Erythroblast (primary cell): ENCODE measurements at places on chromosomes 7 and 10.
A peak's percentile ranks its signal among the peaks of the same experiment; 100 is the strongest.

DNA sequence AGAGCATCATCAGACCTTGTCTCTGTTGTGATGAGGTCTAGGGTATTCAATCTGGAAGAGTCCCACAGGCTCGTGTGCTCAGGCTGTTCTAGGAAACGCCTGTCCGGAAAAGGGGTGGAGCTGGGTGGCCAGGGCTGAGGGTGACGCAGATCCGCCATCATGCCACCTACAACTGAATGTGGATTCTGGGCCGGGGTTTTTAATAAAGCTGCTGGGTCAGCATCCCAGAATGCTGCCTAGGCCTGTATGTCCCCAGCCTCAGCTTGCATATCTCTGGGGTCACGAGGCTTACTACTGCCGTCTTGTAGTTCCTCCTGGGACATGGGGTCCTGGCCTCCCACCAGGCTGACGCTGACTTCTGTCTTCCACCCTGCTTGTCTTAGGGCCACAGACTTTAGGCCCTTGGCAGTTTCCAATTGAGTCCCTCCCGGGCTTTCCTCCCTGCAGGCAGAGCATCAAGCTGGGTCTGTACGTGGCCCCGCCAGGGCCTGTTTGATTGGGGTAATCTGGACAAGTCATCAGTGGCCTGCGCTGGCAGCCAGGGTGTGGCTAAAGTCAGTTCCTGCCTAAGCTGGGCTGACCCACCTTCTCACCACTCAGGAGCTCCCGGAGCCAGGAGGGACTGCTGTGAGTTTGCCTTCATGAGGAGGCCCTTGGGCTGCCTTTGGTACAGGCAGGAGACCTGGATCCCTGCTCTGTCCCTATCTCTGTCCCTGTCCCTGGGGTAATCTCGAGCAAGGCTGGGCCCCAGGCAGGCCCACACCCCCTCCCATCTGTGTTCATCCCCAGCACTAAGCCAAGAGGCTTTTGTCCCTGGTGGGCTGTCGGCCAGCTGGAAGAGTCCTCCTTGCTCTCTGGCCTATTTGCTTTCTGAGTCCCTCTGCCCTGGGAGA, 79.9 kb downstream of the ZMIZ1 start:
- DNase-seq: peak; percentile 82

GRCh38 chr10:110326351-110327032, 21.8 kb upstream of the SMNDC1 start:
- no peak for DNase-seq

DNA sequence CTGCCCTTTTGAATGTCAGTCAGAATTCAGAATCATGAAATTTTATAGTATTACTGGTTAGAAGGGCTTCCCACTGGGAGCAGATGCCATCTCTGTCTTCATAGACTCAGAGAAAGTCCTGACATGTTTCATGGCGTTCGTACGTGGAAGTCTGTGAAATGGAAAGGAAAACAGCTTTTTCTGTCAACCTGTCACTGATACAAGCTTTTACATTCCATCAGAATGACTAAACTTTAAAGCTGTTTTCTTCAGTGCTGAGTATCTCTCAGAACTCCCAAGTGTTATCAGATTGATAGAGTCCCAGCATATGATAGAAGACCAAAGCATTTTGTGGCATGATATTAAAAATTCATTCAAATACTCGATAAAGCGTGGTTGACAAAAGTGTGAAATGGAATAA, 726.7 kb upstream of the GALNT17 start:
- no peak for DNase-seq

GRCh38 chr10:99395750-99396445, 34.5 kb downstream of the GOT1 start:
- DNase-seq: no peak

GRCh38 chr10:38094927-38095574, 914 bp downstream of the ZNF37A start:
- peak; percentile 29 for DNase-seq

DNA sequence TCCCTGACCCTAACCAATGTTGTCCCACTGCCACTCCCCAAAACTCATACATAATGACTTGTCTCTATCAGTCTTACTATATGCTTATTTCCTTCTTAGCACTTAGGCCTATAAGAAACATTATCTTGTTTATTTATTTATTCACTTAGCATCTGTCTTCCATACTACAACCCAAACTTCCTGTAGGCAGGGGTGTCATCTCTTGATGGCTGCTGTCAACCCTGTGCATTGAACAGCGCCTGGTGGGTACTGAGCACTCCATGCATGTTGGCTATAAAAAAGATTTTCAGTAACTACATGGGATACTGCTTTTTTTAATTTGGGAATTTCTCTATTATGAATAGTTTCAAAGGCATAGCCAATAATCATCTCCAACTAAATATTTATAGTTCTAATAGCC, 46.7 kb downstream of the JAZF1 start:
- DNase-seq: no peak

DNA sequence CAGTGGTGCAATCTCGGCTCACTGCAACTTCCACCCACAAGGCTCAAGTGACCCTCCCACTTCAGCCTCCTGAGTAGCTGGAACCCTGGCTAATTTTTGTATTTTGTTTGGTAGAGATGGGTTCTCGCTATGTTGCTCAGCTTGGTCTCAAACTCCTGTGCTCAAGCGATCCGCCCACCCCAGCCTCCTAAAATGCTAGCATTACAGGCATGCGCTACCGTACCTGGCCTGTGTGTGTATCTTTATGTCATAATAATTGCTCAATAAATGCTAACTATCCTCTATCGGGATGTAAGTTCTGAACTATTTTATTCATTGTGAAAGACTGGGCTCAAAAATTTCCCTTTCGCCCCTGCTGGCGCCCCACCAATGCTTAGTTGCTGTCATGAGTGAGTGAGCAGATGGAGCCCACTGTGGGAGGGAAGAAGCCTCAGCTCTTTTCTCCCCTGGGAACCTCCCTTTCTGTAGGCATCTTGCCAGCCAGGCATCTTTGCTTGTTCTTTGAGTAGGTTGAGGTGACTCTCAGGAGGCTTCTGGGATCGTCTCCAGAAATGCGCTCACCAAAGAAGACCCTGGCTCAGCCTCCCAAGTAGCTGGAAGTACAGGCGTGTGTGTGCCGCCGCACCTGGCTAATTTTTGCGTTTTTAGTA, 38.3 kb downstream of the CAMK1D start:
- DNase-seq: no peak

DNA sequence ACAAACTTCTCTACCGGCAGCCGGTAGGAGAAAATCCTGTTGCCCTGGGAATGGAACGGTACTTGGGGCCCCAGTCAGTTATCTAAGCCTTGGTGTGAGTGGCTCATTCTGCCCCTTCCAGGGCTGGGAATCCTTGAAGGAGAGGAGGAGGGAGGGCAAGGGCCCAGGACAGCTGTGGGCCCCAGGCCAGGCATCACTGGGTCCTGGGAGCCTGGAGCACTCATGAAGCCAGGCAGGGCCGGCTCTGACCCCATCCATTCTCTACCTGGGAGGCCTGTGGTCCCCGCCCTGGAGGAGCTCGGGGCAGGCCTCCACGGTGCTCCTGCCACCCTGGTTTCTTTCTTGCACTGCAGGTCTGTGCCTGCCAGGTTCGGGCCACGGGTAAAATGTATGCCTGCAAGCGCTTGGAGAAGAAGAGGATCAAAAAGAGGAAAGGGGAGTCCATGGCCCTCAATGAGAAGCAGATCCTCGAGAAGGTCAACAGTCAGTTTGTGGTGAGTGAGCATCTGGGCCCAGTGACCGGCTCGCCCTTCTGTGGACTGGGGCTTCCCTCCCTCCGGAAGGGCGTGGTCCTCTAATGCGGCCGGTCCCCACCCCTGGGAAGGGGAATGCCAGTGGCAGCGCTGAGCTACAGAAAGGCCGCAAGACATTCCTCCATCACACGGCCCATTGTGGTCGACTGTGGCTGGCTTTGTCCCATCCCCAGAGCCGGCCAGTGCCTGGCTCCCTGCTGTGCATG, 111.3 kb downstream of the RGS10 start:
- DNase-seq: no peak

GRCh38 chr7:142612237-142612881, 136.9 kb upstream of the PRSS1 start:
- DNase-seq: no peak

GRCh38 chr7:158908552-158908951, 52.2 kb downstream of the DYNC2I1 start:
- DNase-seq: no peak

DNA sequence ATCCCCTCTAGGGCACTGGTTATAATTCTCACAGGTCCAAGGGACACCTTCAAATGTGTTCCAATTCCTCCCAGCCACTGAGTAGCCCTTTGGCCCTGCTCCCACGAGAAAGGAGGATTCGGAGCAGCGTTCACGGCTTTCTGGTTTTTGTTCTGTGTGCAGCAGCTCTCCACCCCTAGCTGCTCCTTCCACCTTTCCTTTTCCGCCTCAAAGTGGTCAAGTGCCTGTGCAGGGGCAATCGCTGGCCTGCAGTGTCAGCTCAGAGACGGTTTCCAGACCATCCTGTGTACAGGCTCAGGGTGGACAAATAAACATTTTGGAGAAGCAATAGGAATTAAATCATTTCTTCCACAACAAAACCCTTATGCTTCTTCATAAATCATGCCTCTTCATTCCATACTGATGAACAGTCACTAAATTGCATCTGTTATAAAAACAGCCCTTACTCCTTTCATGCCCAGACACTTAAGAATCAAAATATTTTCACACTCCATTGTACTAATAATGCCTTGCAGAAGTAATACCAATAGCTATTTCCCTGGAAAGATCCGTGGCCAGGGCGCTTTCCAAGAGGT, 1.1 kb downstream of the KIAA1549 start:
- no peak for DNase-seq

DNA sequence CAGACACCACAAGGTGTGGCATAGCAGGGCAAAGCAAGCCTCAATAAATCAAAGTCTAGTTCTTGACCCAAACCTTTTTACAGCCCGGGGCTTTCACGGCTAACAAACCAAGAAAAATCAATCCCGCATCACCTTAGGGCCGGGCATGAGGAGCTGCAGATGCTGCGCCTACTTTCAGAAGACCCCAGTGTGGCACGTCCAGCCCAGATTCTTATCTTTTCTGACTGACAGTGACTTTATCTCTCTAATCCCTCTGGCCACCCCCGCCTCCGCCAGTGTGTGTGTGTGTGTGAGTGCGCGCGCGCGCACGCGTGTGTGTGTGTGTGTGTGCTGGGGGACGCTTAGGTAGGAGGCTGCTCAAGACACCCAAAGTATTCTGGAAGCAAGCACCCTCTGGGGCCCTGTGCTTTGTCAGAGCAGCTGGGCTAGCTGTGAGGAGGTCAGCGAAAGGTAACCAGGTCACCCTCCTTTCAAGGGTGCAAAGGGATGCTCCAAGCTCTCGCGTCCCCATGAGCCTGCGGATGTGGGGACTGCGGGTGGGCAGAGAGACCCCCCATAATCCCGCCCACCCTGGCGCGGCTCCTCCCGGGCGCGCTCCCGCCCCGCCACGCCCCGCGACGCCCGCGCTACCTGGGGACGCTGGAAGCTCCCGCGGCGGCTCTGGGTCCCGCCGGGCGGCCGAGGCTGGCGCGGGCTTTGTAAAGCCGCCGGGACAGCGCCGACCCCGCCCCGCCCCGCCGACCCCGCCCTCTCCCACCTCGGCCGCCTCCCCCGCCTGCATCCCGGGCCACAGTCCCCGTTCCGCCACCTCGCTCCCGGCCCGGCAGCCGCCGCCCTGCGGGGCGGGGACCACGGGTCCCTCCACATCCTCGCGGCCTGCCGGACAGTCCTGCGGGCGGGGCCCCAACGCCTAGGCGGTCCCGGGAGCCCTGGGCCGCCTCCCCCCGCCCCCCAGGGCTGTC, 57.1 kb upstream of the RHOBTB1 start:
- peak; percentile 4 for DNase-seq

DNA sequence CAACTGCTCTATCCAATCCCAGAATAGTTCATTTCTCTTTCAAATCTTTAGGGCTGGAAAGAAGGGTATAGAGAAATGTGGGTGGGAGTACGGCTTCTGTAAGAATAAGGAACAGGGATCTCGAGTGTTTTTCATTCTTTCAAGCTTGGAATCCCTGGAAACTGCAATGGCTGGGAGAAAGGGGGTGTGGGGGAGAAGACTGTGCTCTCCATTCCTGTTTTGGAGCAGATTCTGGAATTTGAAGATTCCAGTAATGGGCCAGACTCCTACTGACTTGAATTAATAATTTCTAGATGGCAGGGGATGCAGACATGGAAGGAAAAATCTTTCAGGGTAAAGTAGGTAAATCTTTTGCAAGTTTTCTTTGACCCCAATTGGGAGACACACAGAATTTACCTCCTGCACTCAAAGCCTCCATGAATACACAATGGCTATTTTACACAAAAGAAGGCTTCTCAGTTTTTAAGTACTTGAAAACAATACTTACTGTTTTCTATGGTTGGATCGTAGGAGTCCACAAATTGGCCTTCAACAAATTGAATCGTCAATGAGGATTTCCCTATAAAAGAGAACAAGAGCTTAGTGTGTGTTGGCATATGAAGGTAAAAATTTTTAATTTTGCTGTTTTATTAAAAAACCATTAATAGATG, 29.1 kb downstream of the RHEB start:
- no peak for DNase-seq

DNA sequence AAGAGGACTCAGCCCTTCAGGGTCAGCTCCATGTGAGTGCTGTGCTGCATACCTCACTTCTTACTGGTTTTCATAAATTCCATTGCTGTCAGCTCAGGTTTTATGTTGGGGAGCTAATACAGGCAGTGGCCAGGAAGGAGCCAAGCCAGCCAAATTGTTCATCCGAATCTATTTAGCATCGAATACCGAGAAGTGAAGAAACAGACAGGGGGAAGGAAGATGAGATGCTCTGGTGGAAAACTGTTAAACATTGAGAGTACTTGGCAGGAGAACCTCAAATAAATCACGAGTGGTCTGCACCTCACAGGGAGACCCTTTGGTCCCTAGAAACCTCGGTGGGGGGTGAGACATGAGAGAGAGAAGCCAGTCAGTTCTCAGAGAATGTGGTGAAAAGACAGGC, 196.0 kb upstream of the TMEM72 start:
- DNase-seq: no peak

DNA sequence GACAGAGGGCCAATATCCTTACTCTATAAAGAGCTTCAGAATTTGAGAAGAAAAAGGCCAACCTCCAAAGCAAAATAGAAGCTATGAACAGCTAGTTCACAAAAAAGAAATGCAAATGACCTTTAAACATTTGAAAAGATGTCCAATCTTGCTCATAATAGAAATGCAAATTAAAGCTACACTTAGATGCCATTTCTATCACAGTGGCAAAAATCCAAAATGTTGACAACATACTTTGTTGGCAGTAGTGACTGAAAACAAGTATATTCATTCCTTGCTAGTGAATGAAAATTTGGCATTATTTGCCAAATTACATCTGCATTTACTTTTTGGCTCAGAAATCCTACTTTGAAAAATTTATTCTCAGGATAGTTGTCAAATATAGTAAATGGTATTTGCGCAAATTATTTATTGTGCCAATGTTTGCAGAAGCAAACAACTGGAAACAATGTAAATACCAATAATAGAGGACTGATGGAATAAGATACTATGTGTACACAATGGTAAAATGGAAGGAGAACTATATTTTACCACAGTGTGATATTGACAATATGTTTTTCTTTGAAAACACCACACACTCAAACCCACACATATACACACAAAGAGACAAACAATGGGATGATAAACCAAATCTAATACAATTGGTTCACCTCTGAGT, 9.4 kb downstream of the TMEM106B start:
- DNase-seq: no peak

GRCh38 chr7:17144322-17144721, 154.1 kb upstream of the AHR start:
- peak; percentile 51 for DNase-seq
